ENCODE measurements at places on chromosomes 3 and 15.

DNA sequence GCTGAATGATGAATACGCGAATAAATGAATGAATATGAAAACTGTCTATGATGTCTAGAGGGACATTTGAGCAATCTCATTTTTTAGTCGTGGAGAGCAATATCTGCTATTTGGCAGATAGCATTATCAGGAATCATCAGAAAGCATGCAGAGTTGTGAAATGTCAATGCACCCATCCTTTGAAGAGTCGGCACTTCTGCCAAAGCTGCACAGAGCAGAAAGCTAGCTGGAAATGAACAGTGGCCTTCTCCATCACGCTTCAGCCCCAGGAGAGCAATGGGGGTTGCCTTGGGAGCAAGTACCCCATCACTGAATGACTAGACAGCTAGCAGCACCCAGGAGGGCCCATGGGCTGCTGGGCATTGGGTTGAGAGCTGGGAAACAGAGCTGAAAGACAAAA lies 69.1 kb upstream of the PROK2 start:
- DNase-seq: no peak

GRCh38 chr3:173624086-173624485 lies 226.5 kb downstream of the NLGN1 start:
- DNase-seq: no peak

DNA sequence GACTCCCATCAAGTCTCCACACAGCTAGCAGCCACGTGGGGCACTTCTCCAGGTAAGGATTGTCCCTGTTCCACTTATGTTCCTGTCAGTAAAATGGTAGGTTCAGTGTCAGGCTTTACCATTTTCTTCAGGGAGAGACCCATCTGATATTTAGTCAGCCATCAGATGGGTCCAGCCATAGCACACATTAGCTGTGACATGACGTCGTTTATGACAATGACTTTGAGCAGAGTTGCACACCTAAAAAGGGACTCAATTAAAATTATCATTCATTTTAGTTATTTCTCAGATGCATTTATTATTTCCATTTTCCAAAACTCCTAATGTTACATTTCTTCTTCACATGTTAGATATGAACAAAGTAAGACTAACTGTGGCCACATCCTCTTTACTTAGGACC lies 68.2 kb upstream of the SNRPN start:
- no peak for DNase-seq

GRCh38 chr3:186176373-186176990 lies 67.6 kb upstream of the ETV5 start:
- no peak for DNase-seq

DNA sequence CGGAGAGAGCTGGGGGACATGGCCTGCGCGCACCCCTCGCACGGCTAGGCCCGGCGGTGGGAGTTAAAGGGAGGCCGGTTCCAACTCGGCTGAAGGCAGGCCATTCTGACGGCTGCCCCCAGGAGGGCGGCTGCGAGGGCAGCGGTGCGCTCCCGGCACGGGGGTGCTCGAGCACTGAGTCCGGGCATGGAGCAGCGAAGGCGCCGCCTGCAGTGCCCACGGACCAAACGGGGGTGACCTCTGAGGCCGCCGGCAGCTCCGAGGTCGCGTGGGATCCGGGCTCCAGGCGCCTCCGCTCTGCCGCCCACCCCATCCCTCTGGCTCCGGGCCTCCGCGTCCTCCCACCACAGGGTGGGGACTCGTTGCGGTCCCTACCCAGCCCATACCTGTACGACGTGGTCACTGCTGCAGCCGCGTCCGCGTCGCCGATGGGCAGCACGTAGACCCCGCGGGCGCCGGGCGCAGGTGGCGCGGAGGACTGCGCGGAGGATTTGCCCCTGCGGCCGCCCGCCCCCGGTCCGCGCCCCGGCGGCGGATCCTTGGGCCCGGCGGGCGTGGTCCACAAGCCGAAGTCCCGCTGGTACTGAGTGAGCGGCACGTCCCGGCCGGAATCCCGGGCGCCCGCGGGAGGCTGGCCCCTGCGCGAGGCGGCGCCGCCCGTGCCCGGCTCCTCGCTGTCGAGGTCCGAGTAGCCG lies 469 bp downstream of the MAP6D1 start:
- no peak for DNase-seq

GRCh38 chr3:141881702-141882101 lies 5.3 kb downstream of the ATP1B3 start:
- DNase-seq: no peak

DNA sequence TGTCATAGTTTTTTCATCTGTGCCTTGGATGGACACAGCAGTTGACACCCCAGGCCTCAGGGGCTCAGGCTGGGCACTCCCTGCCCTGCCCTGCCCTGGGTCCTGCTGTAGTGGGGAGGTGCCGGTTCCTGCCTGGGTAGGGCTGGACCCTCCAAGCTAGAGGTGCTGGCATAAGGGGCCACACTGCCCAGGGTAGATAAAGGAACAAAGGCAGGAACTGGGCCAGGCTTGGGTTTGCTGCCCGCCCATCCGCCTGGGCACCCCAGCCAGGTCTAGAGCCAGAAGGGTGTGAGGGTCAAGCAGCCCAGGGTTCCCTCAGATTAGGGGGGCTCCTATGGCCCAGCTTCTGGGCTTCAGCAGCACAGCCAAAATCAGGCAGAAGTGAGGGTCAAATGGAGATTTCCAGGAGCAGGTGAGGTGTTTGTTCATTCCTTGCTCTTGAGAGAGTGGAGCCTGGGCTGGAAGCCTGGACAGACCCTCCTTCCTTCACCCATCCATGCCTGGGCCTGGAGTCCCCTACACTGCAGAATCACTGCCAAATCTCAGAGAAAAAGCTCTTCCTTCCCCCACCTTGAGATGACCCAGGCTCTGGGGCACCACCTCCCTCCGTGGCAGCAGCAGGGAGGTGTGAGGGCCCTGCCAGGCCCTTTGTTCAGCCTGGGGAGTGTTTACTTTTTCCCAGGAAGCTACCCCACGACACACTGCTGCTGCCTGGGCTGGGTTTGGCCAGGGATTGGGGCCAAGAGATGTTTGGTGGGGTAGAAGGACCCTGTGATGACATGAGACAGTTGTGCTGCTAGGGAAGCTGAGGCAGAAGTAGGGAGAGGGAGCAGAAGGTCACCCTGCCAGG lies 7.1 kb downstream of the SEMA3F start:
- DNase-seq: no peak

- DNase-seq: peak; percentile 12
Measured at GRCh38 chr3:128076483-128077201, 24.4 kb downstream of the SEC61A1 start.

DNA sequence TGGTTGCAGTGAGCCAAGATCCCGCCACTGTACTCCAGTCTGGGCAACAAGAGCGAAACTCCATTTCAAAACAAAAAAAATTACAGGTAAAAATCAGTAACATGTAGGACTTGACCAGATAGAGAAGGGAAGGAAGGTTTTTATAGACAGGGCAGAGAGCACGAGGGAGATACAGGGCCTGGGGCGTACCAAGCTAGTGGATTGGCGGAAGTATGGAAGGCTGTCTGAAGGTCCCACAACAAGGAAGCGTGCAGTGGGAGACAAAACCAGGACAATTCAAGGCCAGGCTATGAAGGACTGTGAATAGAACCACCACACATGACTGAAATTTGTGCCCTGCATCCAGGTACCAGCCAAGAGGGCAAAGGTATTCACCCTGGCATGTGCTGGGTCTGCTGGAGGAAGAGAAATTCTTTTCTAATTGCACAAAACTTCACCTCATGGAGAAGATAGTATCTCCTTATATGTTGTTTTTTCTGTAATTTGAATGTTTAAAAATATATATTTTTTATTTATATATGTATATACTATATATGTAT lies 33.0 kb upstream of the BCL2A1 start:
- DNase-seq: no peak

GRCh38 chr15:67176195-67176971 lies 78.1 kb downstream of the AAGAB start:
- DNase-seq: no peak

DNA sequence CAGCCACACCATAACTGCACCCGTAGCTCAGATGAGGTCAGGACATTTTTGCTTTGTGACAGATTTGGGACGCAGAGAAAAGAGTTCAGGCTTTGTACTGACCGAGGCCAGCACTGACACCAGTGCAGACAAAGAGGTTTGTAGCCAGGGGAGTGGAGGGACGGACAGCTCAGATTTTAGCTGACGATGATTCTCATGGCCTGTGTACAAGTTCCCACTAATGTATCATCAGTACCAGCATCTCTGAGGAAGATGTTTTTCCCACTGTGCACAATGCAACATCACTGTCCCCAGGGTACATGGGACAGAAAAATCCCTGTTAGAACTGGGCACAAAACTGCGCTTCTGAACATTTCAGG lies 112.7 kb downstream of the SLCO3A1 start:
- no peak for DNase-seq

DNA sequence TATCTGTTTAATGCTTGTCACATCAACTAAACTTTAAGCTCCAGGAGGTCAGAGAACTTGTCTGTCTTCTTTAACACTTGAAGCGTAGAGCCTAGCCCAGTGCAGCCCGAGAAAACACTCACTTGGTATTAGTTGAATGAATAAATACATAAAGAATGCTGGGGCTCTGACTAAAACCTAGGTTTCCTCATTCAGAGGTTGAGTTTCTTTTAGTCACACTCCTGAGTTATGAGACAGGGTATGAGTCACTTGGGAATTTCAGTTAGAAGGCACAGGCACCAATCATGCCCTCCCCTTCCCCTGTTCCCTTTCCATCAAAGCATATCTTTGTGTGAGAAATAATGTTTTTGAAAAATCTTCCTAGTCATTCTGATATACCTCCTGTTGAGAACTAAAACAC lies 589.8 kb upstream of the DPPA4 start:
- DNase-seq: no peak

Data from stimulated activated CD4-positive, alpha-beta T cell treated with anti-CD3 and anti-CD28 coated beads, Interleukin-1b, Interleukin-23, amount 100 ng/mL, for 1 hour (primary cell).